ENCODE measurements at places on chromosomes 5 and 9. TPM values are rescaled to one million over a fixed set of nuclear protein-coding genes. Genes with fewer than 3 reads are reported as not detected.

DNA sequence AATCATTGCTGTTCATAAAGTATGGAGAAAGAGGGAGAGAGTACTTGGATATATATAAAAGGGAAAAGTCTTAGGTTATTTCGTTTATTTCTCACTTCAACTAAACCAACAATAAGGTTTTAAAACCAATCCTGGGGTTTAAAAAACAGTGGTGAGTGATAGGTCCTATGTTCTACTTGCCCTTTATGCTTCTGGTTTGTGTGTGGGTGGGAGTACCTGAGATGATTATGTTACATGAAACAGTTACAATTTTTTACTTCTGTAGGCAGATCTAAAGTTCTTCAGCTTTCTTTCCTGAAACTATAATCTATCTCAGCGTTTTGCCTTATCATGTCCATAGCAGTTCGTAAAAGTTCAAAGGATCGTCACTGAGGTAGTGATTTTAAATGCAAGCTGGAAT is 49.2 kb downstream of the STX17 start:
- no peak for DNase-seq

DNA sequence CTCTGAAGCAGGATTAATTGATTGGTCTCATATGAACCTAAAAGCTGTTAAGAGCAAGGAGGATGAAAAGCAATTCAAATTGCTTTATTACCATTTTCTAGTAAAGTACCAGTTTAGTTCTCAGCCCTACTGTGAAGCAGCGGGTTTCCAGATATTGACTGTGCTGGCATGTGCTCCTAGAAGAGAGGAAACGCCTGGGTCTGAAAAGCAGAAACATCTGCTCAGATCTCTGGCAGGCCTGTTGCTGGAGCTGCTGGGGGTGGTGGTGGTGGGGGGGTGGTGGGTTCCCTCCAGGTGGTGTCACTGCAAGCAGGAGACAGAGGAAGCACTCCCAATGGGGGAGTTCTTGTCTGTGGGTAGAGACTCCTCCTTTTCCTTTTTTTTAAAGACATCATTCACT is 105.5 kb upstream of the ZNF462 start:
- peak; percentile 31 for DNase-seq

The ZFAND5 gene
- 304 TPM for total RNA-seq

DNA sequence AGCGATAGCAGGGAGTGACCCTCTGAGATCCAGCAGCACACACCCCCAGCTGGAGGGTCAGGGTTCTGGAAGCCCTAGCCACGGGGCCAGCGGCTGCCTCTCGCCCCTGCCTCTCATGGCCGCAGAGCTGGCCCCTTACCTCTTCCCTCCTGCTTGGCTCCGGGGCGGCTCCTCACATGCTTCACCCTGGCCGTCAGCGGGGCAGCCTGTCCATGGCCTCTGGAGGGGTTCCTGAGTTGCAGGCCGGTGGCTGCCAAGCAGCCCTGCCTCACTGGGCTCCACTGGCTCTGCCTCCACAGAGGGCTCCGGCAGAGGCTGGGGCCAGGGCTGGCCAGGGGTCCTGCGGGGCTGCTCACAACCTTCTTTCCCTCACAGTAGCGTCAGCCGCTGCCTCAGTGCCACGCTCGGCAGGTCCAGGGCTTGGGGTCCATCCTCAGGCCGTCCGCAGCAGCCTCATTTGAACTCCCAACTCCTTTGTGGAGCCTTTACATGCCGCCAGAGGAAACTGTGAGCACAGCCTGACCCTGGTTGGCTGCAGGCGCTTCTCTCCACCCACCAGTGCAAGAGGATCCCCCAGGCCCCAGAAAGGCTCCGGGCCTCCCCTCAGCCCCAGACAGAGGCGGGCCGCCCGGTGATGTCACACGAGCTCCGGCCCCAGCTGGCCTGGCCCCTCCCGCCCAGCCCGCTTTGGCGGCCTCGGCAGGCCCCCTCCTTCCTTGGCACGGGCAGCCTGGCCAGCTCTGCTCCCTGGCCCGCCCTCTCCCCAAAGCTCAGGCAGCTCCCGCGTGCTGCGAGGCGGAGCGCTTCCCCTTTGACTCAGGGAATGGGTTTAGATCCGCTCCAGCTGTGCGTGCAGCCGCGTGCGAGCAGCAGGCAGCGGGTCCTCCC is at the start of gene ANGPTL2:
Gene ANGPTL2, minus strand, starts transcription at position 460 of the 888 bp plus-strand sequence. CDS start 13,904 bp downstream, outside the sequence.
- peak; percentile 97 for DNase-seq

DNA sequence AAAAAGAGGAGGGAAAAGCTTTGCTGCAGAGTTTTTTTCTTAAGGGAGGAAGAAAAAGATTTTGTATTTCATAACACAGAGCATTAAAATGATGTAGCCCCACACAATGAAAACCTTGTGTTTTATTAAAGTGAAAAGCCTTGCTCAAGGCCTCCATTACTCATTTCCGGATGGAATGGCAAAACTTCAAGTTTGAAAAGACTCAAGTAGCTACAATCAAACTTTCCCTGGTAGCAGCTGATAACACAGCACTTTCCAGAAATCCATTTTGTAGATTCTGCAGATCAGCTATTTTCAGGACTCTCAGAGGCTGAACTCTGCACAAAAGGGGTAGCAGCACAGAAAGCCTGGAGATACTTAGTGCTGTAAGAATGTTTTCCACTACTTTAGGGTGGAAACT is 374.8 kb downstream of the NFIB start:
- DNase-seq: no peak

DNA sequence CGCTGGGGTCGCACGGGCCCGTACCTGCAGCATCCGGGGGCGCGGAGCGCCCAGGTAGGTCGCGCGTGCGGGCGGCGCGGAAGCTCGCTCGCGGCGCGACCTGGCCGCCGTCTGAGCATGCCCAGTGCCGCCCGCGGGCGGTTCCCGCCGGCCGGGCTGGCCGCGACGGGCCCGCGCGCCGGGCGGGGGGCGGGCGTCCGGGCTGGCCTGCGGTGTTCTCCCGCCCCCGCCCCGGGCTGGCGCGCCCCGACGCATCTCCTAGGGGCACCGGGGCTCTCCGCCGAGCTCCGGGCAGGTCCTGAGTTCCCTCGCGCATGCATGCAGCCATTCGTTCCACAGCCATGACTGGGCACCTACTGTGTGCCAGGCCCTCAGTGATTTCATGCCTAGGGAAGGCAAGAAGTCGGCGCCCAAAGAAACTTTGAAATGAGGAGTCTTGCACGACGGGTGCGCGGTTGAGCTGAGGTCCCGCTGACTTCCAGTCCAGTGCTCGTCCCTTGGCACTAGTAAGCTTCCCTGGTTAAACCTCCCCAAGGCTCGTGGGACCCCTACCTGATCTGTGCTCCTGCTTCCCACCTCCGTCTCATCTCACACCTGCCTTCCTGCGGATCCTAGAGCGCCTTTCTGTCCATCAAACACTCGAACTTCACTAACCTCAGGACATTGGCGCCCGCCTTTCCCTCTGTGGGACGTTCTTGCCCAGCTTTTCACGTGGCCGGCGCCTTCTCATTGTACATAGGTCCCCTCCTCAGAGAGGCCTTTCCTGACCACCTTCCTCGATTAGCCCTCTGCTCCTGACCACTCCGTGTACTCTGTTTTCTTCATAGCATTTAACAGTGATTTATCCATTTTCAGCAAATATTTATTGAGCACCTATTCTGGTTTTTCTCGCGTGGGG is at the start of gene PTPN3:
Gene PTPN3, minus strand, starts transcription at position 113 of the 898 bp plus-strand sequence. CDS start 34,873 bp downstream, outside the sequence.
- peak; percentile 45 for DNase-seq

GRCh38 chr9:92392690-92393089 is 11.7 kb downstream of the OGN start:
- DNase-seq: no peak

The SPARC gene
- 323 TPM for total RNA-seq

DNA sequence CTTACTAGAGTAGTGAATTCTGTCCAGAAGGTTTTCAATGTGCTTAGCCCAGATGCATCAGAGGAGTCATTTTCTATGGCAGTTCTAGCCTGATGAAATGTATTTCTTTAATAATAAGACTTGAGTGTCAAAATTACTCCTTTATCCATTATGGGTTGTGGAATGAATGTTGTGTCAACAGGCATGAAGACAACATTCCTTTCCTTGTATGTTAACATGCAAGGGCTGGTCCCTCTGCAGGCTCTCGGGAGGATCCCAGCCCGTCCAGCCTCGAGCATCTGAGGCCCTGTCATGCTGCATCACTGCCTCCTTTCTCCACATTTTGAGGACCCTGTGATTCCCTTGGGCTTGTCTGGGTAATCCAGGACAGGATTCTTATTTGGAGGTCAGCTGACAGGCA is 42.9 kb upstream of the FAM120AOS start:
- DNase-seq: no peak

DNA sequence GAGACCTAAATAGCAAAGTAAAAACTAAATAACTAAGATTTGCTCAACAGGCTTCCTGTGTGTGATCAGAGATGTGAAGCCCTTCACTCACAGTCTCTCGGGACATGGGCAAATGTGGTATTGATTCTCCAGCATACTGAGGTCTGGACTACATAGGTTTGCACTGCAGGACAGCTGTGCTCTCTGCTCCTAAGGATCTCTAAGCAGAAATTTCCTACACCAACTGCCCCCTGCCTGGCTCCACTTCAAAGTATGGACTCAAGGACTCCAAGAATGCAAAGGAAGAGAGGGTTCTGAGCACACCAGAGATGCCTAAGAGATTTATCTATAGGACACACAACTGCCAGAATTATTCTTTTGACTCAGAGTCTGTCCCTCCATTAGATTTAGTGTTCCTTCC is 487.2 kb downstream of the SEMA5A start:
- no peak for DNase-seq

The GFI1B gene
- not detected for total RNA-seq

GRCh38 chr5:56670916-56671315 is 144.4 kb upstream of the MAP3K1 start:
- DNase-seq: no peak

DNA sequence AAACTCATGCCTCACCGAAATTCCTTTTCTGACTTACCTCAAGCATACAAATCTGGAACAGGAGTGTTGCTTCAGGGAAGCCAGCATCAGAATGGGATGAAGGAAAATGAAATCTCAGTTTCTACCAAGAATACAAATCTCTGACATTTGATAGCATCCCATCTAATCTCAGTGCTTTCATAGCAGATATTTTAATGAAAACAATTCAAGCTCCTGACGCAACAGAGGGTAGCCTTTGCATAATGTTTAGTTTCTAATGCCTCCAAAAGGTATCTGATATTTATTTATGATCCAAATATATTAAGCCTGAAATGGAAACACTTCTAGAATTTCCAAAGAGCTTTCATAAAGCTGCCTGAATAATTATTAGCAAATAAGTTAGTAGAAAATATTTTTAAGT is 251.4 kb downstream of the DEPDC1B start:
- DNase-seq: no peak

GRCh38 chr9:89464300-89464901 is 33.5 kb downstream of the SEMA4D start:
- DNase-seq: no peak

GRCh38 chr9:123614306-123615263 is 258.6 kb downstream of the CRB2 start:
- DNase-seq: no peak

The CYSRT1 gene
- total RNA-seq: 1.9 TPM

The SV2C gene
- 0.02 TPM for total RNA-seq

DNA sequence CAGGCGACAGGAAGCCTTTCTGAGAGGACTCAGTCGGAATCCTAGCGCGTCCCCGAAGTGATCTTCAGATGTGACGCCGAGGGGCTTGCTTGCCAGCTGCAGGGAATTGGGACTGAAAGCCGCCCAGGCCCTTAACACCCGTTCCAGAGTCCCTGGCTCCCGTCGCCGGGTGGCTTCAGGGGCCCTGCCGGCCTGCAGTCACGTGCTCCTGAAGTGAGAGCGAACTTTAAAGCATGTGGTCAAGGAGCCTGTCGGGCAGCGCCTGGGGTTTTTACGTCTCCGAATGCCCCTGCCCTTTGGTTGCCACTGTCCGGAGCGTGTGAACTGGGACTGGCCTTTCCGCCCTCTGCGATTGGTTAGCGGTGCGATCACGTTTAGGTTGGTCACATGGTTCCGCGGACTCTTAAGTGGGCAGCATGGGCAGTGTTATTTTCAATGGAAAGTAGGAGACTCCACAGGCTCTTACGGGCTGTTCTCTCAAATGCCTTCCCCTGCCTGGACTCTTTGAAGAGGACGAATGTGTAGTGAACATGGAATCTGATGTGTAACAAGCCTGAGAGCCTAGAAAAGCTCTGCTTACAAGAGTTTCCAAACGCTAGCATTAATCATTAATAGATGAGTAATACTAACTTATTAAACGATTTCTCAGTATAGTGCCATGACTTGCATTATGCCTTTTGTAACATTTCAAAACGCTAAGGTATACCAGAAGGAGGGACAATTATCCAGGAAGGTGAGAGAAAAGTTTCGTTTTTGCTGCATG is 1.9 kb downstream of the VLDLR start:
- peak; percentile 78 for DNase-seq

The NSD1 gene
- total RNA-seq: 197 TPM

The TMEM141 gene
- 55.2 TPM for total RNA-seq

- DNase-seq: peak; percentile 54
These were observed 340.3 kb downstream of the GADD45G start for GRCh38 chr9:89945133-89945532.

- DNase-seq: peak; percentile 96
These were observed at the start of gene DUSP1 for GRCh38 chr5:172770675-172771438. TSS of gene DUSP1 (minus strand) at chr5:172771195. CDS start at chr5:172770952, 243 bp downstream.

The EMB gene
- total RNA-seq: 38.1 TPM

The ITK gene
- total RNA-seq: 0.22 TPM

DNA sequence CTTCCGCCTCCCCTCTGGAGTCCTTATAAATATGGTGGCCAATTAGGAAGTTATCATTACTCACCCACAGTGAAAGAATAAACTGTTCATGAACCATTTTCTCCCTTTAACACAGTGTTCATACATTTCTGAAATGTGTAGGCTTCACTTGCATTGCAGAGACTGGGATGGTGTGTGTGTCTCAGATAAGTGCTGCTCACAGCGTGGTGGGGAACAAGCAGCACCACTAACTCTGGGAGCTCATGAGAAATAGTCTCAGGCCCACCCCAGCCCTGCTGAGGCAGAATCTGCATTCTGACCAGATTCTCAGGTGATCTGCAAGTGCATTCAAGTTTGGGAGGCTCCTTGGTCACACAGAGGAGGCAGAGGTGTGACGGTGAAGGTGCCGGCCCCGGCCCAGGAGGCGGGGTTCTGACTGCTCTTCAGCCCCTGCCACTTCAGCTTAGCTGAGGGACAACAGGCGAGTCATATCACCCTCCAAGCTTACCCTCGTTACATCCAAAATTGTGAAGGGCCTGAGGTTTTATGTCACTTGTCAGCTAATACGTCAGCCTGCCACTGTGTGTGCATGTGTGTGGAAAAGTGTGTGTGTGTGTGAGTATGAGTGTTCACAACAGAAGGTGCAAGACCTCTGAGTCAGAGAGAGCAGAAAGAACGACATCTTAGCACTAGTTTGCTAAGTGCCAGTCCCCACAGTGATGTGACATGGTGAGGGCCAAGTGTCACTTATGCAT is 34.7 kb downstream of the DAP start:
- DNase-seq: no peak

The PHF24 gene
- total RNA-seq: 0.68 TPM

Data from H9 (cell line).